ENCODE measurements at places on chromosomes 6 and 20.
A peak's percentile ranks its signal among the peaks of the same experiment; 100 is the strongest.

GRCh38 chr20:1673424-1673823, 15.8 kb upstream of the SIRPG start:
- no peak for DNase-seq

GRCh38 chr6:34804543-34804942, 12.7 kb downstream of the BLTP3A start:
- no peak for DNase-seq

DNA sequence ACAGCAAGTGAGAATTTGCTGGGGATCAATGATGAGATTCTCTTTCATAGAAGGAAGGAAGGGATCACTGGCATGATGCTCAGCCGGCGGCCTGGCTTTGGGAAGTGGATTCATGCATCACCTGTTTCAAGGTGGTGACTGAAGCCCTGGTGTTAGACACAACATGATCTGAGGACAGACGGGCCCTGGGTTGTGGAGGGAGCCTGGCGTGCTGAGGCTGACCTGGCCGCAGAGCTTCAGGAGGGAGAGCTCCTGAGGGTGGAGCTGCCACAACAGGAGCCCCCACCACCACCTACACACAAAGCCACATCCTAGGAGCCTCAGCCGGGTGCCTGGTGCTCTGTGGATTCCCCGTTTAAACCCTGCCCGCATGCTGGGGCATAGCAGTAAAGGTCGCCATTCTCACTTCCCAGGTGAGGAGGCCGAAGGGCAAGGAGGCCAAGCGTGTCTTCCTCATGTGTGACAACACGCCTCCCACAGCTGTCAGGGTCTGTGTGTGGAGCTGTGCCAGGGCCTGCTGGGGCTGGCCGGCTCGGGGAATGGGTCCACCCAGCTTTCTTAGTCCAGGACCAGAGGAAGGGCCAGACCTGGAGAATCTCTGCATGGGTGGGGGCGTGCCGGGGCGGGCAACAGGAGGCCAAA, 107.0 kb downstream of the ERMARD start:
- DNase-seq = no peak

DNA sequence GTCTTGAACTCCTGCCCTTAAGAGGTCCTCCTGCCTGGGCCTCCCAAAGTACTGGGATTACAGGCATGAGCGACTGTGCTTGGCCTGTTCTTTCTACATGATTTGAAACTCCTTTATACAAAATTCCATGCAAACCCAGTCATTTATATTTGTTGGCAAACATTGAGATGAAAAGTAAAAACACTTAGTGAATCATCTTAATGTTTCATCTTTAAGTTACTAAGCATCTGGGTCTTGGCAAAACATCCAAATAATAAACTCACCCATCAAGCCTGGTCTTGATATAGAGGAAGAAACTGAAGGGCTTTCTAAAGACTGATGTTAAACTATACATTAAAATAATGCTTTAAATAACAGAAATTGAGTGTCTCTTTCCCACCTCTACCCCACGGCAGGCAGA, 95.1 kb downstream of the FUT9 start:
- no peak for DNase-seq

GRCh38 chr20:58017231-58017969, 211.1 kb downstream of the ANKRD60 start:
- DNase-seq = no peak

DNA sequence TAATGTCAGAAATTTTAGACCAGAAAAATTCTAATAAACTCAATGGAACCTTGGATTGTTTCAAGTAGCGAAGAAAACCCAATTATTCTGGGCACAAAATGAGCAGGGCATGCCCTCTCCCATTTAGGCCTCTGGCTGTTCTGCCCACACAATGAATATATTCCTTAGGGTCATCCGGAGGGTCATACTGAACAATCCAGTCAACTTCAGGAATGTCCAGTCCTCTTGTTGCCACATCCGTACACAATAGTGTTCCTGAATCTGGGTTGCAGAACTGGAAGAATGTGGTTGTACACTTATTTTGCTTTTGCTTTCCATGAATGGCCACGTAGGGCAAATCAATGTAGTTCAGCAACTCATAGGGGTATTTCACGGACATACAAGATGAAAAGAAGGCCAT, 23.4 kb upstream of the RNF144B start:
- no peak for DNase-seq

DNA sequence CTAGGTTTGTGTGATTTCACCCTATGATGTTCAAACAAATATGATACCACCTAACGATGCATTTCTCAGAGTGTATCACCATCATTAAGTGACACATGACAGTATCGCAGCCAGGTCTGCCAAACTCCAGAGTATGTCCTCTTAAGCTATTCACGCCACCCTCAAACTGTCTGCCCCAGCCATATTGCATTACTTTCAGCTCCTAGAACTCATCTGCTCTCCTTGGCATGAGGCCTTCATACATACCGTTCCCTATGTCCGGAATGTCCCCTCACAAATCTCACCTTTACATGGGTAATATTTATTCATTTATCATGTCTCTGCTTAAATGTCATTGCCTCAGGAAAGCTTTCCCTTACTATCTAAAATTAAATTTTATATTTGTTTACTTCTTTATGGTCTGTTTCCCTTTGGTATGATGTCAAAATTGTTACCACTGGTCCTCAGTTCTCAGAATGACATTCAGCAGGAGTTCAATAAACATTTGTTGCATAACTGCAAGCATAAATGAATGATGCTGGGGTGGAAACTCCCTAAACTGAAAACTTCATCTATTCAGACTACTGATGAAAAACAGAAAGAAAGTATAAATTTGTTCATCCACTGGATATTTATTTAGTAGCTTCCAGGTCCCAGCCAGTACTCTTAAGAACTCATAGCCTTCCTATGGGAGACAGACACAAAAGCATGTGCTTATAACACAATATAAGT, 3.2 kb downstream of the SESN1 start:
- DNase-seq = no peak

DNA sequence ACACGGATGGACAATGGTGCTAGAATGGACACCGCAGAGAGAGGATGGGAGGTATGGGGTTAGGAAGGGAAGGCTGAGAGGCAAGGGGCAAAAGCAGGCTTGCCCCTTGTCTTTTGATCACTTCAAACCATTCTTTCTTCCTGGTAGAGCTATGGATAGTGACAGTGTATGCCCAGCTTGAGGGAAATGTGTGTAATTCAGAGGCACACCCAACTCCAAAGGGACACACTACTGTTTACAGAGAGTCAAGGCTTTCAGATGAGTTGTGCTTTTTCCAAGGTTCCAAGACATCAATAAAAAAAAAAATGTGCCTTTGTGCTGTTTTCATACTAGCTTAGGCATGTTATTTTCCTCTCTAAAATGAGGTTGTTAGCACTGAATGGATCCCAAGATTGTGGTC, 185.0 kb downstream of the MCHR2 start:
- DNase-seq = no peak

DNA sequence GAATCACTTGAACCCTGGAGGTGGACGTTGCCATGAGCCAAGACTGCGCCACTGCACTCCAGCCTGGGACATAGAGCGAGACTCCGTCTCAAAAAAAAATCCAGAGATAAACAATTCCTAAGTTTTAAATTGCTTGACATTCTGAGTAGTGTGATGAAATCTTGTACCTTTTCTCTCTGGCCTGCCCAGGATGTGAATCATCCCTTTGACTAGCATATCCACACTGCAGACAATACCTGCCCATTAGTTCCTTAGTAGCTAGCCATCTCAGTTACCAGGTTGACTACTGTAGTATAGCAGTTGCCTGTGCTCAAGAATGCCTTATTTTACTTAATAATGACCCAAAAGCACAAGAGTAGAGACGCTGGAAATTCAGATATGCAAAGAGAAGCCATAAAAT, 2.8 kb downstream of the ZFP57 start:
- DNase-seq = no peak

DNA sequence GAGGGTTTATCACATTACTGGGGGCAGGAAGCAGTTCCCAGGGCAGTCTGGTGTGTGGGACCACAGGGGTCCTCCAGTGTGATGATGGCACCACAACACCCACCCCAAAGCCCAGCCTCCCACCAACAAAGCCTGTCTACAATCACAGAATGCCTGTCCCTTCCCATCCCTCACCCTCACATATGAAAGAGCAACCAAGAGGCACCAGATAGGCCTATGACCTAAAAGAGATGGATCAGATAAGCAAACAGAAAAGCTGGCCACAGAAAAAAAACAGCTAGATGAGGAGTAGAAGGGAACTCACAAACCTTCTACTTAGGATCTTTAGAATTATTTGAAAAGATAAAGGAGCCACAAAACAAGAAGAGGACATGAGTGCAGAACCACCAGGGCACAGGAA, 54.3 kb downstream of the SERAC1 start:
- no peak for DNase-seq

DNA sequence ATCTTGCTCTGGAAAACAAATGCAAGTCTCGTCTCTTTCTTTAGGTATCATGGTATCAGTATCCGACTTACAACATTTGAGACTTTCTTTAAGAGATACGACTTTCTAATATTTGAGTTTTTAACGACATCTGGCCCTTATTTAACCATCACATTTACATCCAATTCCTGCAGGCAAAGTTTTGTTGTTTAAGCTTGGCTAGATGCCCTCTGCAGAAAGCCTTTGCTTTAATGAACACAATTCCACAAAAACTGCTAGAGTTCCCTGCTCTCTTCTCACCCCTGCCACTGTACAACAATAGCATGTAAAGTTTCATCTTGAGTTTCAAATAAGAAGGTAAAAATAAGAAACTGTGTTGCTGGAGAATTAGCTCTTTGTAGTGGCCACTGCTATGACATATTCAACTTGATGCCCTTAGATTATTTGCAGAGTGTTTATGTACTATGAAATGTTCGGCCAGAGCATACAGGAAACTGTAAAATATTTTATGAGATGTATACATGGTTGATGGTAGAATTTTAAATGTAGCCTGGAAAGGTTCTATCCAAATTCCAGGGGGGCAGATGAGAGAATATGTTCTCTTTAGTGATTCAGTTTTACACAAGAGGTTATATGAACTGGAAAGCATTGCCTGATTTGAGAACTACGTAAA, 438.6 kb downstream of the CDC5L start:
- no peak for DNase-seq

DNA sequence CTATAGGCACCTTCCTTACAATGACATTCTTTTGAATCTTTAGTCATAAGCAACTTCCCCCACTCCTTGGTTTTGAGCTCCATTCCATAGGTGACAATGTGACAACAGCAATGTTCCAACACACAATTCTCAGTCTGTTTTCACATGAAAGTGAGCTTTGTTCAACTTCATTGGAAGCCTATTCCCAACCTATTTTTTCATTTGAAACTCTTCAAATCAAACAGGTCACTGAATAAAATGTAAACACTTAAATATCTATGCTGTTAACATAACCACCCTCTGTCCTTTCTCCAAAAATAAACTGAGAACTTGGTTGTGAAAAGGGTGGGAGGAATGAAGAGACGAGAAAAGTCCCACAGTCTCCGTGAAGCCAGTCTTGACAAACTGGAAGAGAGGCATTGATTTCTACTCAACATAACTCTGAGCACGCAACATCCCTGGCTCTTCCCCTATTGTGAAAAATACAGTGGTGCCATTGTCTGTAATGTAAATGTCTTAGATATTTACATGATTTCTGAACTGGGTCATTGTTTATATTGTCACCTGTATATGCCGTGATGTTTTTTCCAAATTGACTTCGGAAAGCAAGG, 343.1 kb downstream of the TFAP2A start:
- DNase-seq = no peak

GRCh38 chr20:40189621-40190020, 499.4 kb downstream of the MAFB start:
- no peak for DNase-seq

GRCh38 chr6:111925296-111925695, 52.0 kb upstream of the FYN start:
- DNase-seq = peak; percentile 23

GRCh38 chr20:38997622-38998021, 35.5 kb downstream of the DHX35 start:
- DNase-seq = peak; percentile 81

All from activated T-cell treated with anti-CD3 and anti-CD28 coated beads, Interleukin-2, amount 50 U/mL, for 72 hours (primary cell).